NCI-H1436 treated with DMSO at 0.1 percent for 48 hours (cell line): ENCODE measurements at places on chromosomes 4 and X.

- no peak for DNase-seq
Measured at GRCh38 chrX:29724316-29724715, 491.0 kb upstream of the MAGEB2 start.

DNA sequence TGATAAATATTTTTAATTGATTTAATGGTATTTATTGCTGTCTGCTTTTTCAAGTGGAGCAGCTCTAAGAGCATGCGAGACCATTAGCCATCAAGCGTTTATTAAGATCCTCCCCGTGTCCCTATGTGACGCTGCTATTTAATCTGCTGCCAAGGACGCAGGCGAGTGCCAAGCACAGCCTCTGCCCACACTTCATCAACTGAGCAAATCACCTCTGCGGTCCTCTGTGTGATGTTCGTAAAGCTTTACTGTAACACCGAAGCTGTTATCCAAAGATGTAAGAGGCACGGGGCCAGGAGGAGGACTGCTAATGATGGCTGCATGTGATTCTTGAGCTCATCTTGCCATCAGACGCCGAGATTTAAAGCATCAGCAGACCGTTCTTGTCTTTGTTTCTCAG lies 79.5 kb downstream of the STOX2 start:
- DNase-seq = no peak

GRCh38 chrX:135740681-135741149 lies 27.3 kb downstream of the CT45A1 start:
- no peak for DNase-seq

DNA sequence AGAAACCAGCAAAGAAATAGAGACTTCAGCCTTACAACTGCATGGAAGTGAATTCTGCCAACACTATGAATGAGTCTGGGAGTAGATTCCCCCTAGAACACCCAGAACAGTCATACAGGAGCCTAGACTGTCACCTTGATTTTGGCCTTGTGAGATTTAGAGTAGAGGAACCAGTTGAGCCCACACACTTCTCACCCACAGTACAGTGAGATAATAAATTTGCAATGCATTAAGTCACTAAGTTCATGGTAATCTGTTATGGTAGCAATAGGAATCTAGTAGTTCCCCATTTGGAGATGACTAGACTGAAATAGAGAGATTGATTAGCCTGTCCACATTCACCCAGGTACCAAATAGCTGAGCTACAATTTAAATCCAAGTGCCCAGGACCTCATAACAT lies 59.0 kb downstream of the FAM13A start:
- DNase-seq = no peak

- no peak for DNase-seq
Measured at GRCh38 chrX:153688911-153689590, 1.3 kb downstream of the SLC6A8 start.

- no peak for DNase-seq
Measured at GRCh38 chr4:98110214-98110613, 33.1 kb downstream of the STPG2 start.

- no peak for DNase-seq
Measured at GRCh38 chrX:15524417-15524816, 23.8 kb downstream of the BMX start.

GRCh38 chr4:30718021-30718542 lies 2.1 kb upstream of the PCDH7 start:
- no peak for DNase-seq

DNA sequence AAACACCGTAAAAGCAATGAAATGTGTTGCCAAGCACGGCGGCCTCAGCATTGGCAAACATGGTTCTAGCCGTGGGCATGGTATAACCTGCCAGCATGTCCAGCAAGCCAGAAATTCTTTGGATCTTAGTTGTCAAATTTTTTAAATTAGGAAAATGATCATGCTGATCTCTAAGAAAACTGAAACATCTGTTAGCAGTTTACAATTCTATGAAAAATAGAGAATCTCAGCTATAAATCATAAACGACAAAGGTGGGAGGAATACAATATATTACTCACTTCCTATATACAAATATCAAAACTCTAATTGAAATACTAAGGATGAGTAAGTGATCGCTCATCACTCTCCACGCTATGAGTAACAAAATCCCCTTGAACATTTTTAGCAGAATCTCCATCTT lies 130.3 kb downstream of the ADGRA3 start:
- DNase-seq = no peak
